ENCODE measurements at places on chromosomes 11 and 22.

DNA sequence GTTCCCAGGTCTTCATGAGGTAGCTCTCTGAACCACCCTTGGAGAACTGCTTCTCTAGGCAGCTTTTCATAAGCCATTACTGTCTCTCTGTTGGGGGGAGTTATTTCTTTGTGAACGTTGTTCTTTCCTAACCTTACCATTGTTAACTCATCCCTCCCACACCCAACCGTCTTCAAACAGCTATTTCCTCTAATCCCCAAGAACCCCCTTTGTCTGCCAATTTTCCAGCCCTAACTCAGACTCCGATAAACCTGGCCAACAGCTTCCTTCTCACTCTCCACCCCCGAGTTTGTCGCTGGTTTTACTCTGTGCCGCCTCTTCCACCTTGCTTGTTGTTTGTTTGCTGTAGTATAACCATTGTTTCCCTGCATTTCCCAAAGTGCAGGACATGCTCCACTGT lies 131.5 kb downstream of the CCDC34 start:
- DNase-seq: no peak

DNA sequence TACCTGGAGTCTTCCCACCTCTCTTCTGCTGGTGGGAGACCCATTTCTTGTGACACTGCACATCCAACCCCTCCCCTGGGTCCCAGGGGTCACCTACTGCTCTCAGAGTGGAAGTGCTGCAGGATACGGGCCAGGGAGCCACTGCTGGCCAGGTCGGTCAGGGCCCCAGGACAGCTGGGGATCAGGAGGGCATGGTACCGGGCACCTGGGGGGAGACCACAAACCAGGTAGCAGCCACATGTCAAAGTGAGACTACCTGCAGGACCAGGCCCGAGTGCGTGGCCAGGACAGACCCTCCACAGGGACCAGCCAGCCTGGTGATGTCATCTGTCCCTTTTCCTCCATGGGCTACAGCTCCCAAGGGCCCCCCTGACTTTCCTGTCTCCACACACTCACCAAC lies 3.9 kb downstream of the GATD1 start:
- no peak for DNase-seq

DNA sequence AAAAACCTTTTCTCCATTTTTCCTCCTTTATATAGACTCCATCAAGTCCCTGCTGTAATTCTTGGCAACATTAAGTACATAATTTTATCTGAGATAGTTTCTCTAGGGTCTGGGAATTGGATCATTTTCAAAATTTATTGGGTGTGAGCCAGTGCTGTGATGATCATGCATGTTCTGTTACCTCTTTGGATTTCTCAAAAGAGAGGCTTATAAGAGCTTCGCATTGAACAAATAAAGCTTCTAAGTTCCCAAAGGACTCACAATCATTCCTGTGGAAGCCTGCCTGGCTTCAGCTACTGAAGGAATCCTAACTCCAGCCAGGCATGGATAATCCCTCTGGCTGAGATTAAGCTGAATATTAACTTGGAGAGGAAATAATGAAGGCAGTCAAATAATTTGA lies 208.5 kb downstream of the RAB38 start:
- DNase-seq: no peak

- no peak for DNase-seq
These were observed 6.7 kb downstream of the SLC37A2 start for GRCh38 chr11:125069796-125070195.

GRCh38 chr11:16737818-16738192 lies 642 bp upstream of the C11orf58 start:
- no peak for DNase-seq

DNA sequence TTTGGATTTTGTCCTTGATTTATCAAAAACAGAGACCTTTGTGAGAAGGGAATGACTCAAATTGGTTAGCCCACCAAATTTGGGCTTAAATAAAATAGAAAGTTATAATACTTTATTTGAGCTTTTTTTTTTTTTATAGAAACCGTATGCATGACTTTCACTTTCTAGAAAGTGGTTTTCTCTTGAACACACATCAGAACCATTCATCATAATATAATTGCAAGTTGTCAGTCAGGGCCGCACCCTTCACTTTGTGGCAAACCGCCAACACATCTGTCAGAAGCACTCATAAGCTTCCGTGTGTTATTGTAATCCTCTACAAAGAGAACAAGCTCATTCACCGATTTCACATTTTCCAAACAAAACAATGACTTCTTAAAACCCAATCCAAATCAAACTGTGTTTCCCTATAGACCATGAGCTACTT lies 76.1 kb downstream of the SOX6 start:
- DNase-seq: no peak

- no peak for DNase-seq
These were observed 105.0 kb downstream of the FAT3 start for GRCh38 chr11:92329646-92330045.

DNA sequence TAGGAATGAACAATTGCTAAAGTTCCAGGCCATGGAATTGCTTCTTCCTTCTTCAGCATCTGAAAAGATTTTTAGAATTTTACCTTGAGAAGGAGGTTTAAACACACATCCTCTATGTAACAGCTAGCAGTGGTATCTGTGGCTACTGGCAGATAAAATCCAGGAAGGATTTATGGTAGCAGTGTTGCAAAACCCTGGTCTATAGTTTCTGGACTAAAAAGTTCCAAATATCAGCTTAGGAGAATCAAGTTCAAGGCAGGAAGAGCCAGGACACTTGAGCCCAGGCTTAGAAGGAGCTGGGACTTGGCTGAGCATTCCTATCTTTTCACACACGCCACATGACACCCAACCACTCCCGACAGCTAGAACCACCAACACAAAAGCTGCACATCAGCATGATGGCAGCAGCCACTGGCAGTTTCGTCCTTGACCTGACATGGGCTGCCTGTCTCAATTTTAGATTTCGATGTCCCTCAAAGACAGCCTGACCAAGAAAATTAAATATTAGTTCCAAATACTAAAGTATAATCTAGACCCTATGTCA lies 14.1 kb downstream of the LARGE2 start:
- no peak for DNase-seq

DNA sequence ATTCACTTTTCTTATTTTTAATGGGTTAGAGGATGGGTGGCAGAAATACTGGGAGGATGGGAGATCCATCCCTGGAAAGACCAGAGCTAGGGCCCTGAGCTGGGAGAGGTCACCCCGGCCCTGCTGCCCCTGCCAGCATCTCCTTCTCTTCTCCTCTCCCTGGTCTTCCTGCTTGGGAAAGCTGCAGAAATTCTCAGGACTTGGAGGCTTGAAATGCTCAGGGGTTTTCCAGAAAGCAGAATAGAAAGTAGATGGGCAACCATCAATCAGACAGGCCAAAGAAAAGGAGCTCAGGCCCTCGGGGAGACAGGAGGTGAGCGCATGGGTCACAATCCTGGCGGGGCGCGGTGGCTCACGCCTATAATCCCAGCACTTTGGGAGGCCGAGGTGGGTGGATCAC lies 1.5 kb downstream of the APOBEC3H start:
- no peak for DNase-seq

DNA sequence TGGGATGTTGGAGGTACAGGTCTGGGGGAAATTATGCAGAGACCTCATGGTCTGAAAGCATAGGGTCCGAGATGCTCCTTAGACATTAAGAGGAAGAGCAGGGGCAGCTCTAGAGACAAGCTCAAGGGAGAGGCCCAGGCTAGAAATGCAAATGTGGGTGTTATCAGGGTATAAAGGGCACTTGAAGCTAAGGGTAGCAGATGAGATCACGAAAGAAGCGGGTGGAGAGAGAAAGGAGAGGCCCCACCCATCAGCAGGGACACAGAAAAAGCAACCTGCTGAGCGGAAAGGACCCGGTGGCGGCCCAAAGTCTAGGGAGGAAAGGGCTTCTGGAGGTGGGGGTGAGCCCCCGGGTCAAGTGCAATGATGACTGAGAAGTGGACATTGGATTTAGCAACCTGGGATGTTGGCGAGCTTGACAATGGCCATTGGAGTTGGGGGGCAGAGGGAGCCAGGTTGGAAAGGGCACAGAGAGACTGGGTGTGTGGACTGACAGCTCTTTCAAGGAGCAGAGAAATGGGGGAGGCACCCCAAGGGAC lies 8.9 kb downstream of the TMPRSS6 start:
- no peak for DNase-seq

DNA sequence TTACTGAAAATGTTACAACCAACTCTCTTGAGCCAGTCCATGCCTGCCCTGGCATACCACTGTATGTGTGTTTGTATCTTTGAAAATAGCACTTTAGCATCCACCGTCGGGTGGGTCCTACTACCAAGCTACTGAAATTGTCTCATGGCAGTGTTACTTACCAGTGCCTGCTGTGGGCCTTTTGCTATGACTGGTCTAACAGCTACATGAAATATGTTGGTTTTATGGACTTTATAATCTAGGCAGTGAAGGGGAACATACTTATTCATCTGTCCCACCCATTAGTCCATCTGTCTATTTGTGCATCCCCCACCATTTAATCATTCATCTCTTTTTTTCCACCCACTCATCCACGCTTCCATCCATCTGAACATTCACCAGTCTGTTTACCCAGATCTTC lies 106.0 kb downstream of the NAV2 start:
- no peak for DNase-seq

GRCh38 chr11:106186630-106187029 lies 109.2 kb downstream of the AASDHPPT start:
- DNase-seq: no peak

- DNase-seq: no peak
These were observed 700 bp downstream of the TTC17 start for GRCh38 chr11:43359422-43359818.

- peak; percentile 72 for DNase-seq
These were observed 20.6 kb upstream of the FDX1 start for GRCh38 chr11:110409174-110409573.

DNA sequence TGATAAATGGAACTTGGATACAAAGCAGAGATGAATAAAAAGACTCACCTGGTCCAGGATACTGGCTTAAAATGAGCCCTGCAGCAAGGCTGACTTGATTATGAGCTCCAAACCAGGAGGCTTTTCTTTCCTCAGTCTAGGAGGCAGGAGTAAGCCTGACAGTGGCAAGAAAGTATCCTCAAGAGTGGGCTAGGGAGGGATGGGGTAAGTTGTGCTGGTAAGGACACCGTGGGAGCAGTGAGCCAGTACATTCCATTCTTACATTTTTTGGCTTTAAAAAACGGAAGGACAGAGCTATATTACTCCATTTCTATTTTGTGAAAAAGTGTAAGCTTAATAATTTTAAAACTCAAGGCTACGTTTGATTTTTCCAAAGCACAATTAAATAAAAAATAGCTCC lies 187.1 kb upstream of the DDI1 start:
- DNase-seq: no peak

GRCh38 chr22:36781656-36782627 lies 6.0 kb upstream of the IFT27 start:
- peak; percentile 88 for DNase-seq

DNA sequence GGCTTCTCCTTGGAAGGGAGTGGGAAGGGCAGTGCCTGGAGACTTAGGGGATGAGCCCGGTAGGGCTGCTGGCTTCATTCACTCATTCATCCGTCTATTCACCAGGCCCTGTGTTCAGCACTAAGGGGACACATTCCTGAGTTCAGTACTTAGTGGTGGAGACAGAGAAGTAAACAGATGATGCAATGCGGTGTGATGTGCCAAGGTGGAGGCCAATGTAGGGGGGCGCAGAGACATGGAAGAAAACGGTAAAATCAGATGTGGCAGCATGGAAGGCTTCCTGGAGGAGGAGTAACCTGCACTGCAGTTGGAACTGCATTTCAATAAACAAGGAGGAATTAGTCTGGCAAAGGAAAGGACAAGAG lies 21.3 kb downstream of the GRIK4 start:
- DNase-seq: no peak

GRCh38 chr11:102680945-102681344 lies 24.6 kb downstream of the MMP27 start:
- DNase-seq: peak; percentile 77

DNA sequence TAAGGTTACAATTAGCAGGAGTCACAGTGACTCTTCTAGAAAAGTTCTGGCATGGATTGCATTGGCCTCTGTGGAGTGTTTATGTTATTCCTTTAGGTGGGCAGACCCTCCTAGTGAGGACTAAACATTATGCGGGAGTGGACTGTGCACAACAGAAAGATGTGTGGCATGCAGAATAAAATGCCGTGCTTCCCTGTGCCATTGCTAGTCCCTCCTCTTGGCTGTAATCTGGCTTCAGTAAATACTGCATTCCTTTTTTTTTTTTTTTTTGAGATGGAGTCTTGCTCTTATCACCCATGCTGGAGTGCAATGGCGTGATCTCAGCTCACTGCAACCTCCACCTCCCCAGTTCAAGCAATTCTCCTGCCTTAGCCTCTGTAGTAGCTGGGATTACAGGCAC lies 45.0 kb downstream of the SLC5A1 start:
- DNase-seq: no peak

DNA sequence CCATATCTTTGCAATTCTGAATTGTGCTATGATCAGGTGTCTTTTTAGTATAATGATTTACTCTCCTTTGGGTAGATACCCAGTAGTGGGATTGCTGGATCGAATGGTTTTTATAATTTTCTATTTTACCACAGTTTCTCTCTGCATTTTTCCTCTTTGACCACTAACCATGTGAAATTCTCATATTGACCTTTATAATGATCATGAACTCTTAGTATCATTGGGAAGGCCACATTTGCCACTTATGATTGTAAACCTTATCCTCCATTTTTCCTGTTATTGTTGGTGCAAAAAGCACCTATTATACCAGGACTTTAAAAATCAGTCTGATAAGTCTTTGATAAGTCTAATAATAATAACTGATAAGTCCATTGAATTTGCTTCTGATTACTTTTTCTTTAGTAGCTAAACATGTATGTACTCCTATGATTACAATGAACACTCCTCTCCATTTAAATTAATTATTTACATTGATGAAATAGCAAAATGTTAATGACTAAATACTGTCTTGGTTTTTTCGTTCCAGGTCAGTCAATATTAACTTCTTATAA lies 9.6 kb downstream of the NEAT1 start:
- peak; percentile 18 for DNase-seq

All from suppressor macrophage treated with lipopolysaccharide for 4 hours (primary cell).